ENCODE measurements at places on chromosomes 4 and X.
A peak's percentile ranks its signal among the peaks of the same experiment; 100 is the strongest.

DNA sequence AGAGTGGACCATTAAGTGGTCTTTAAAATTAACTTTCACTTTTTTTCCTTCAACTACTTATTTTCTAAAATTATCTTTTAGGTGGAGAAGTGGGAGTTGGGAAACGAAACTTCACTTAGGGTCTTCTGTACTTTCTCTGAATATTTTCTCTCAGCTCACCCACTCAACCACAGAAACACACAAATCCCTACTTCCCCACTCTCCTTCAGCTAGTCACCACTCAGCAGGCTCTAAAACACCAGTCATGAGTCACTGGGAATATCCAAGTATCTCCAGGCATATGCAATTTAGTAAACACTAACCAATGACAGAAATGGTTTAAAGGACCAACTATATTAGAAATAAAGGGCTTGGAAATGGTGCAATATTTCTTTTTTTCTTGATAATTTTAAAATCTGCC, 153.0 kb upstream of the RPS6KA6 start:
- no peak for DNase-seq

DNA sequence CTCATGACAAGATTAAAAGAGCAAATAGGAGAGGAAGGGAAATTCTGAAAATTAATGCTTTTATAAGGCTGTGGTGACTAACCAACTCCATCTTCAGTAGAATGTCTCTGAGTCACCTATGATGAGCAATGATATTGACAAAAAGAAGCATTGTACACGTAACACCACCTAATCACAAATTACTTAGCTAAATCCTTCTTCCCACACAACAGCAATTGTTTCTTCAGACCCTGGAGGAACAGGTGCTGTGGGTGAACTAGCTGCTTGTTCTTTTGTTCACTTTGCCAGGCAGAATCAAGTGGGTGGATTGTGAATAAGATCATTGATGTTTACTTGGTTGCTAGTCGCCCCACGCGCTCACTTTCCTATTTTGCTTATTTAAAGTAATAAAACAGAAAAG, 315.5 kb downstream of the CAMK2D start:
- no peak for DNase-seq

DNA sequence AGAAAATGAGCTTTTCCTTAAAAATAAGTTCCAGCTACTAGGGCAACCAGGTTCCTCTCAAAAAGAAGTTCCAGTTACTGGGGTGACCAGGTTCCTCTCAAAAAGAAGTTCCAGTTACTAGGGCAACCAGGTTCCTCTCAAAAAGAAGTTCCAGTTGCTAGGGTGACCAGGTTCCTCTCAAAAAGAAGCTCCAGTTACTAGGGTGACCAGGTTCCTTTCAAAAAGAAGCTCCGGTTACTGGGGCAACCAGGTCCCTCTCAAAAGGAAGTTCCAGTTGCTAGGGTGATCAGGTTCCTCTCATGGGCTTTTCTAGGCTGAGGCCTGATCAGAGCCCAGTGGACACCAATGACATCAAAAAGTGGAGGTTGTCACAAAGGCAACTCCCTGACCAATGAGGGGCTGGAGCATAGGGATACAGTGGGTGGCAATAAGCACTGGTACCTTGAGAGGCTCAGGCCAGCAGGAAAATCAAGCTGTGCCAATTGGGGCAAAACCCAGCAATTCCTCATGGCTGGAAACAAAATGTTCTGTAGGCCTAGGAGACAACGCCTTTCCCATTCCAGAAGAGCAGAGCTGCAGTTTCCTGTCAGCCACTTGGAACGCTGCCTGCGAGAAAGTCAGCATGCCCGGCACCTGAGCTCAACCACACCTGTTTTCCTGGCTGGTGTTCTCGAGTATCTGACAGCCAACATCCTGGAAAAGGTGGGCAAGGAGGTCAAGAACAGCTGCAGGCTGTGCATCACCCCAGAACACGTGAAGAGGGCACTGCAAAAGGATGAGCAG, 12.3 kb upstream of the SYTL5 start:
- no peak for DNase-seq

- DNase-seq, result peak; percentile 67
Observed at GRCh38 chr4:54063737-54064316, 578 bp downstream of the CHIC2 start.

- no peak for DNase-seq
Observed at GRCh38 chr4:94358101-94358500, 15.5 kb upstream of the HPGDS start.

DNA sequence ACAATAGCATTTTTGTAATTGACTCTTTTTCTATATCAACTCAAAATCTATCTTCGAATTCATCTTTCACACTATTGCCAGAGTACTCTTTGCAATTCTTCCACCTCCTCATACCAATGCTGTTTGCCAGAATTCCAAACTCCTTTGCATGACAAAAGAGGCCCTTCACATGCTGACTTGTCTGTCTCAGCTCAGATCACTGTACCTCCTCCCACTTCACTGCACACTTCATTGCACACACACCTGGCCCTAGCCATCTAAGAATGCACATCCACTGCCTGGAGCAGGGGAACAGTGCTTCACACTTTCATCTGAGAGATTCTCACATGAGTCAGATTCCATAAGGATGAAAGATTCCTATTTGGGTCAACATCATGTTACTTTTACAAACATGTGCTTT, 56.5 kb downstream of the PRDM5 start:
- peak; percentile 49 for DNase-seq

- no peak for DNase-seq
Observed at GRCh38 chr4:188987011-188987410, 847.8 kb downstream of the TRIML1 start.

- DNase-seq, result no peak
Observed at GRCh38 chr4:151668689-151669402, 92.0 kb downstream of the GATB start.

DNA sequence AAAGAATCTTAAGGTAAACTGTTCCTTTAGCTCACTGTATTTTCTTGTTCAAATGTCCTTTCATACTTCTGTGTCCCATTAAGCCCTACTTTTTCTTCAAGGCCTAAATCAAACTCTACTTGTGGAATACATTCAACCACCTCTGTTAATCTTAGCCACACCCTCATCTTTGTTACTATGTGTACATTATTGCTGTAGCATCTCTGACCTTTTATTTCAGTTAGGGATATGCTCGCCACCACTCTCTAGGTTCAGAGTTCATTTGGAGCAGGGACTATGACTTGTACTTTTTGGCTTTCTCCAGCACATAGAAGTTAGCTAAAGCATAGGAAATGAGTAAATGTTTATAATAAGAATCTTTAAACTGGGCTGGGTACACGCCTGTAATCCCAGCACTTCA, 6.8 kb upstream of the PNPLA4 start:
- no peak for DNase-seq

- DNase-seq, result no peak
Observed at GRCh38 chrX:458631-459061, 71.9 kb upstream of the PPP2R3B start.

DNA sequence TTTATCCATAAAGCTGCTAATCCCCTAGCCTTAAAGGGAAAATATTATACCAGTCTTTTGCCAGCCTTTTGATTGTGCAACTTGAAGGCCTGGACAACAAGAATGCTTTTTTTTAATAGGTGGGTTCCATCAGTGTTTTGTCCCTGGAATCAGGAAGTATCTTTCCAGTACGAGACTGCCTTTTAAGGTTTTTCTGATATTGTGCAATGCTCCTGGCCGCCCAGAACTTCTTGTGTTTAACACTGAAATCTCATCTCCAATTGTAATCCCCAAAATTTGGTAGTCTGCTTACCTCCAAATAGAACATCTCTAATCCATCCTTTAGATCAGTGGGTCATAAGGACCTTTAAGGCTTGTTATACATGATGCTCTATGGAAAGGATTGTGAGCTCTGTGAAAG, 256.7 kb downstream of the NAF1 start:
- no peak for DNase-seq

GRCh38 chrX:9913146-9913433, 54.1 kb upstream of the CLDN34 start:
- no peak for DNase-seq

- DNase-seq, result no peak
Observed at GRCh38 chr4:137688651-137689050, 156.4 kb upstream of the PCDH18 start.

- no peak for DNase-seq
Observed at GRCh38 chr4:48739560-48740019, 40.5 kb downstream of the FRYL start.

DNA sequence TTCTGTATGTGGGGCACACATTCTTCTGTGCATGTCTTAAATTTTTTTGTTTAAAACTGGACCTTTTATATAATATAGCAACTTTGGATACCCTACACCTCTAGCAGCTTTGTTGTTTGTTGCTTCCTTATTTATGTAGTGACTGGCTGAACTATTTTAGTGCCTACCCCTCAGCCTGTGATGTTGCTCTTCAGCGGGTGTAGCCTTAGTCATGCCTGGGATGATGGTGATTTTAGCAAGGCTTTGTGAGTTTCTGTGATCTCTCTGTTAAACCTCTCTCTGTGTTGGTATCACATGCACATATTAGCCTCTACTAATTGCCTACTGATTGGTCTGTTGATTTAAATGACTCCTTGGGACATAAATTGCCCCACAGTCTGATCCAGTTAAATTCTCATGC, 22.8 kb downstream of the USP9X start:
- no peak for DNase-seq

DNA sequence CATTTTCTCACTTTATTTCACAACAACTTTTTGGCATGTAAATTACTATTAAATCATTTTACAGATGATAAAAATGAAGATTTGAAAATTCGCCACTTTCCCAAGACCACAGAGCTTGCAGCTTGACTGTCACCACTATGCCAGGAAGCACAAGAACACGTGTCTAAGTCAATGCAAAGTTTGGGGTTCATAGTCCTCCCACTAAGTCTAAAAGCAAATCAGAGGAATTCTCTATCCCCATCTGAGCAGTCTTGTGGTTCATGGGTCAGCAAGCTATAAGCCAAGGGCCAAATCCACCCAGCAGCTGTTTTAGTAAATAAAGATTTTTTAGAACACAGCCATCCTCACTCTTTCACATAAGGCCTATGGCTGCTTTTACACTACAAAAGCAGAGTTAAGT, 833.3 kb upstream of the INTU start:
- no peak for DNase-seq

DNA sequence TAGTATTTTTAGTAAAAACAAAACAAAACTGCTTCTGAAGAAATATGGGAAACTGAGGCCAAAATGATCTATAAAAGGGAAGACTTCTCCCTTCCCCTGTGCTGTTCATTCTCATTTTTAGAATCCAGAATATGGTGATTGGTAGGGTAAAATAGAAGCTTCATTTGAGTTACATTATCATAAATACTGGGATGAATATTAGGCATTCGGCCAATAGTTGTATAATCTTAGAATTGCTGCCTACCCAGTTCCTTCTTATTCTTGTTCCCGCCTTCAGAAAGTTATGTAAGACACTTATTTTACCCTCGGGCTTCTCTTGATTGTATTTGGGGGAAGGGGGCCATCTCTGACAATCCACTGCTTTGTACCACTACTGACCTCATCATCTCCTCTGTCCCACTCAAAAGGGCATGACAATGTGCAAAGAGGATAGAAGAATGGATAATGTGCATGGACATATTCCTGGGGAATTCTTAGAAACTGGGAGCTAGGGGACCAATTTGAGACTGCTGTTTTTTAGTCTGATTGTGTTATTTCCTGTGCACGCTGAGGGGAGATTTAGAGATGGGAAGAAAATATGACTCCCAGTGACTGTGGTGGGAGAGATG, 588 bp downstream of the ART3 start:
- no peak for DNase-seq

DNA sequence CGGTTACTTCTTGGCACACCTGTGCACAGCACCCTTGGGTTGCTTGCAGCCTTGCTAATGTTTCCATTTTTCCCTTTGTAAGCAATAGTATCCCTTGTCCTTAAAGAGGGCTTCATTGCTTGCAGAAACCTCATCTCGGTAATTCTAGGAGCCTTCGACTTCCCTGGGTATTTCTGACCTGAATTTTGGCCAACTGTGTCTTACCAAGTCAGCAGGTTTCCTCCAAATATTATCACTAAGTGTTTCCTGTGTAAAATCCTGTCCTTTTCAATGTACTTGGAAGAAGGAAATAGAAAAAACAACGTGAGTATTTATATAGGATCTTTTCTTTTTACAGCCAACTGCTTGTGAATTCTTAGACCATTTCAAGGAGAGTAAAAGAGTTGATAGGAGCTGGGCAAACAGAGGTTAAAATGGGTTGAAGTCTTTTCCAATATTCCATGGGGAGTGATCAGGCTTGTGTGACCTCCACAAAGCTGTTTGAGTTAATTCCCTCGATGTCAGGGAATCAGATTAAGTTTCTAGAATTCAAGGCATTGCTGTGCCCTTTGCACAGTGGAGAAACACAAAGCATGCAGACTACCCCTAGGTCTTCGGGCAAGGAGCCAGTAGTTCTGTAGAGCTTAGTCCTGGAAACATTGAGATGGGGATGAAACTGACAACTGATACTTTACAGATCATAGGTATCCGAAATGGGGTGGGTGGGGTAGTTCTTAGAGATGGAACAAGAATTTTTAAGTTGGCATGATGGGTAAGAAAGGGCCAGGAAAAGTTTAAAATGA, 209.9 kb downstream of the CPE start:
- DNase-seq, result no peak

DNA sequence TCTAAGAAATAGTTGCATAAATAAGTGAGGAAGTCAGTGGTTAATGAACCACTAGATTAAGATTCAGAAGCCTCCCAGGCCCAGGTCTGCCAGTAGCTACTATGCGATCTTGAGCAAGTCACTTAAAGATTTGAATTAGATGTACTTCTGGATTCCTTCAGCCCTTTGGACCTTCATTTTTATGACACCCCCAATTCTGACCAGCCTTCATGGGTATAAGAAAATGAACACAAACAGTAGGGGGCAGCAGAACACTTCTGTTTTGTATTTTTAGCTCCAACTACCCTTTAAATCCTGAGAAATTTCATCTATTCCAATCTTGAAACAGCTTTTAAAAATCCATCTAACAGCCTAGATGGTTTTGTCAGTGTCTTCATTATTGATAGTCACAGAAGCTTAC, 19.0 kb downstream of the TMEM47 start:
- DNase-seq, result no peak

- no peak for DNase-seq
Observed at GRCh38 chrX:32421266-32421665, 790.1 kb downstream of the DMD start.

GRCh38 chr4:16231570-16232245, 5.4 kb upstream of the TAPT1 start:
- no peak for DNase-seq

GRCh38 chr4:507745-508512, 8.9 kb downstream of the PIGG start:
- DNase-seq, result no peak
